Right atrium auricular region (tissue), 2 donors: ENCODE measurements at places on chromosomes 11 and 22. TPM values are rescaled to one million over a fixed set of nuclear protein-coding genes. Genes with fewer than 3 reads are reported as not detected.

DNA sequence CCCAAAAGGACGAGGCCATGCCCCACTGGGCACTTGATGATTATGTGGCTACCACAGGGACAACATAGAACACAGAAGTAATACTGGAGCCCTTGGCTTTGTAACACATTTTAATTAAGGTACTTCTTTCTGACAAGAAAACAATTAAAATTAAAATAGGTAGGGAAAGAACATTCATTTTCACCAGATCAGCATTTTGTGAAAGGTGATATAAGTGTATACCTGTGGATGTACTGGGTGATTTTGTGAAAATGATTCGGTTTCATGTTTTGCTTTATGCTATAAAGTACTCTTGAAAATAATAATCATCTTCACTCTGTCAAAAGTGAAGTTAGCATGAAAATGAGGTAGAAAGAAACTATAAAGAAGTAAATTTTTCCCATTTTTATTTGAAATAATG is 876 bp downstream of the MS4A12 start:
- no peak overlapping the region for H3K4me3 ChIP-seq
- H3K4me1 ChIP-seq, result no peaks in the 10 kb centered on the region
- H3K36me3 ChIP-seq, result no peaks in the 10 kb centered on the region
- H3K27ac ChIP-seq, result no peak overlapping the region
- DNase-seq, result no peak

DNA sequence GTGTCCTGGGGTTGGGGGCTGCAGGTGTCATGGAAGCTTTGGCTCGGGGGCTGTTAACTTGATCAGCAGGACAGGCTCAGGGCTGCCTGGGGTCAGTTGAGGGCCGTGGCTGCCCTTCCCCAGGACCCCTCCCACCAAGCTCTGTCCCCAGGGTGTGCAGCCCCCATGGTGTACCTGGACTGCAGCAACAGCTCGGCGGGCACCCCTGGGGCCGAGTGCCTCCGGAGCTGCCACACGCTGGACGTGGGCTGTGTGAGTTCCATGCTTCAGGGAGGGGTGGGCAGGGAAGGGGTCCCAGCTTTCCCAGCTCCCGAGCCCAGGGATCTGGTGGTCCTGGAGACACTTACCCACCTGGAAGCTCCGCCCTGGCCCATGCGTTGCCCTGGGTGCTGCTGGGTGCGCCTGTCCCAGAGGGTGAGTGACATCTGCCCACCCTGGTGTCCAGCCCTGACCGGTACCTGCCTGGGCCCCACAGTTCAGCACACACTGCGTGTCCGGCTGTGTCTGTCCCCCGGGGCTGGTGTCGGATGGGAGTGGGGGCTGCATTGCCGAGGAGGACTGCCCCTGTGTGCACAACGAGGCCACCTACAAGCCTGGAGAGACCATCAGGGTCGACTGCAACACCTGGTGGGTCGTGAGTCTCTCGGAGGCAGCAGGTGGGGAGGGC is 11.3 kb downstream of the MUC5B start:
- no peaks in the 10 kb centered on the region for H3K27me3 ChIP-seq
- no peak overlapping the region for H3K27ac ChIP-seq
- H3K36me3 ChIP-seq, result no peaks in the 10 kb centered on the region
- H3K4me3 ChIP-seq, result no peak overlapping the region
- H3K4me1 ChIP-seq, result no peaks in the 10 kb centered on the region
- no peak for DNase-seq

GRCh38 chr11:13101644-13102512 is 92.8 kb downstream of the RASSF10 start:
- no peaks in the 10 kb centered on the region for H3K27me3 ChIP-seq
- DNase-seq, result no peak
- no peaks in the 10 kb centered on the region for H3K36me3 ChIP-seq
- no peak overlapping the region for H3K4me3 ChIP-seq
- no peaks in the 10 kb centered on the region for H3K4me1 ChIP-seq

DNA sequence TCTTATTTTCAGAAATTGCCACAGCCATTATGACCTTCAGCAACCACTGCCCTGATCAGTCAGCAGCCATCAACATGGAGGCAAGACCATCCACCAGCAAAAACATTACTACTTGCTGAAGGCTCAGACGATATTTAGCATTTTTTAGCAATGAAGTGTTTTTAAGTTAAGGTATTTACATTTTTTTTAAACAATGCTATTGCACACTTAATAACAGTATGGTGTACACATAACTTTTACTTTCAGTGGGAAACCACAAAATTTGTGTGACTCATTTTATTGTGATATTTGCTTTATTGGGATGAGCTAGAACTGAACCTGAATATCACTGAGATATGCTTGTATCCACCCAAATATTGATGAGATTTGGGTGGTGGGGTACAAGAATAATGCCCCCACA is 110.9 kb downstream of the TSPAN18 start:
- no peak overlapping the region for H3K27ac ChIP-seq
- H3K4me1 ChIP-seq, result peaks cover 40% of the 10 kb centered on the region
- no peak overlapping the region for H3K4me3 ChIP-seq
- DNase-seq, result no peak

DNA sequence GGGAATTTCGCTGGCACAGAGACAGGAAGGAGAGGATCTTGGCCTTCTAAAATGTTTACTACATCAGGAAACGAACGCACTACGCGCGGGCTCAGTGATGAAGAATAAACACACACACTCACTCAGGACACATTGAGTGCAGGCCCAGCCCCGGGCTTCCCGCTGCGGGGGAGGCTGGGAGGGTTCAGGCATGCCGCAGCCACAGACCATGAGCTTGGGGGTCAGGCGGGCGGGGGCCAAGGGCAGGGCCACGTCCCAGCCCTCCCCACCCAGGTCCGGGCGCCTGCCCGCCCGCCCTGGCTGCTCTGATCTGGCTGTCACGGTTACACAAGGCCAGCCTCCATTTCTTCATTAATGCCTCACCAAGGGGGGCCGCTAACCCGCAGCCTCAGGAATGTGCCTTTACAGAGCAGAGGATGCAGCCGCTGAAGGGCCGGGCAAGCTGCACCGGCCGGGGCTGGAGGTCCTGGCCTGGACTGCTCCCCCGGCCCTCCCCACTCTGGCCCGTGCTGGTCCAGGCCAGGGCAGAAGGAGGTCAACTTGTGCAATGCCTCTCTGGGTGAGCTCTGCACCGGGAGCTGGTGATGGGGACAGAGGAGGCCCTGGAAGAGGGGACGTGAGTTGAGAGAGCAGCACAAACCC is 41.7 kb downstream of the IGF2 start:
- no peaks in the 10 kb centered on the region for H3K27me3 ChIP-seq
- peak; percentile 77 for DNase-seq
- H3K4me3 ChIP-seq, result peak overlapping the region; percentile 19
- peak overlapping the region; percentile 71 for H3K27ac ChIP-seq
- H3K4me1 ChIP-seq, result no peaks in the 10 kb centered on the region

- no peak overlapping the region for H3K4me3 ChIP-seq
- H3K36me3 ChIP-seq, result no peaks in the 10 kb centered on the region
- H3K4me1 ChIP-seq, result peaks cover 10% of the 10 kb centered on the region
- H3K27me3 ChIP-seq, result no peaks in the 10 kb centered on the region
- DNase-seq, result no peak
- no peak overlapping the region for H3K27ac ChIP-seq
Measured at GRCh38 chr11:126480015-126480409, 124.5 kb downstream of the ST3GAL4 start.

The OR5B2 gene
- not detected for total RNA-seq

DNA sequence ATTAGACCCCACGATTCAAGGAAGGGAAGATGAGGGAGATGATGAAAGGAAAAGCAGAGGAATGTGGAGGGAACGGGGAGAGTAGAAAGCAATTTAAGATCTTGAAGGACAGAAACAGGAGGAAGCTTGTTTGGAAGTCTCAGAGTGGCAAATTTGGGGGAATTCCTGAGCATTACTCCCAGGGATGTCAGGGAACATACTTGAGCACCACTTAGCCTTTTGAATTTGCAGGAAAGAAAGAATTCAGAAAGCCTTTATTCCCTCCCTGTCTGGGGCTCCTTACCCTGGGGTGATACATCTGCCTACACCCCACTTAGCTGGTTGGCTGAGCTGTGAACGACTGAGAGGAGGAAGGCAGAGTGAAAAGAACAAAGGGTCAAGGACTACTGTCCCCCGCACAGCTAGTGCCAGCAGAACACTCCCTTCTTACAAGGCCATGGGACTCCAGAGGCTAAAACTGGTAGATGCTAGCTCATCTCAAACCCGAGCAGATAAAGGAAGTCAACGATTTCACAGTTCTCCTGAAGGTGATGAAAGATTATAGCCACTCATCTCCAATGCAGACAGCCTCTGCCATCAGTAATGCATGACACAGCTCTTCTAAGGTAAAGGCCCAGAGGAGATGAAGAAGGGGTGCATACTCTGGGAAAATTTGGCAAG is 84.0 kb upstream of the AKIP1 start:
- no peak overlapping the region for H3K27ac ChIP-seq
- H3K27me3 ChIP-seq, result no peaks in the 10 kb centered on the region
- peak; percentile 34 for DNase-seq
- H3K36me3 ChIP-seq, result no peaks in the 10 kb centered on the region

DNA sequence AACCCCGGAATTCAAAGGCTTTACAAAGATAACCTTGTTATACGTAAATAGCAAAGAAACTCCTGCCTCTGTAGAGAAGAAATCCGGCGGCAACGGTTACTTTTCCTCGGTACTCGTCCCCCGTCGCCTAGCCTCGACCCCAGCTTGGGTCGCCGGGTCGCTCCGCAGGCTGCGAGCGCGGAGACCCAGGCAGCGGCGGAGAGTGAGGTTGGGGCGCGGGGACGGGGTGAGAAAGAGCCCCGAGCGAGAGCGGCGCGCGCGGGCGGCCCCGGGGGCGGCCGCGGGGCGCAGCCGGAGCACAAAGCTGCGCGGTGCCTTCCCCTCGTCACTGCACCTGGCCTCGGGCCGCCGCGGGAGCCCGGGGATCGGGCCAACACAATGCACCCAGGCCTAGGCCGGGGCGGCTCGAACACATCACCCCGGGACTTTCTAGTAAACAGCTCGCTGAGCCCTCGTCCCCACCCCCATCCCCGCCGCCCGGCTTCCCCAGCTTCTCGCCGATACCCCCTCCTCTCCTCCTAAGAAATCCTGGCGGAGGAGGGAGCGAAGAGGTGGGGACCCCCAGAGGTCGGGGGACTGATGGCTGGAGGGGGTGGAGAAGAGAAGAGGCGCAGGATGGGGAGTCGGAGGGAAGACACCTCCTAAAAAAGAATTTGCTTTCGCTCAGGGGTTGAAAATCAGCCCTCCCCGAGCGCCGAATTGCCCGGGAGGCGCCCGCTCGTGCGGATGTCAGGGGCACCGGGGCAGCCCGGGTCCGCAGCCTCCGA is 845 bp downstream of the MPPED2 start:
- no peak for DNase-seq
- peak overlapping the region; percentile 79 for H3K4me3 ChIP-seq
- peaks cover 14% of the 10 kb centered on the region for H3K4me1 ChIP-seq
- H3K27me3 ChIP-seq, result no peaks in the 10 kb centered on the region
- H3K27ac ChIP-seq, result peak overlapping the region; percentile 82
- no peaks in the 10 kb centered on the region for H3K36me3 ChIP-seq
